Fibroblast of villous mesenchyme (primary cell): ENCODE measurements at places on chromosomes 3 and 15.
A peak's percentile ranks its signal among the peaks of the same experiment; 100 is the strongest.

GRCh38 chr3:137079571-137079970 lies 121.8 kb downstream of the IL20RB start:
- no peak for DNase-seq

- peak; percentile 49 for DNase-seq
Measured at GRCh38 chr15:40439960-40440742, 602 bp upstream of the BAHD1 start.

DNA sequence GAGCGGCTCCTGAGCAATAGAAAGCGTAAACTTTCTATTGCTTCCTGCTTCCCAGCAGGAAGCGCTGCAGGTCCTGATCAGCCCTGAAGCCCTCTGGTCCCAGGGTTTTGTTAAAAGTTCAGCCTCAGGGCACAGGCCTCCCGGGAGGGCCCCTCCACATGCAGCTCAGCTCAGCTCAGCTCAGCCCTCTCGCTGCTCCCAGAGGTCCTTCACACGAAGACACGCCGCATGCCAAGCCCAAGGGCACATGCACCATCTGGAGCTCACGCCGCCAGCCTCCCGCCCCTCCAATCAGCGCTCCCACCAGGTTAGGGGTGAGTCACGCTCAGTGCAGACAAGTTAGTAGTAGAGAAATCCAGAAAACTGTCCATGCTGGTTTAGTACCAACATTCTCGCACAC lies 12.7 kb downstream of the TKT start:
- peak; percentile 56 for DNase-seq

DNA sequence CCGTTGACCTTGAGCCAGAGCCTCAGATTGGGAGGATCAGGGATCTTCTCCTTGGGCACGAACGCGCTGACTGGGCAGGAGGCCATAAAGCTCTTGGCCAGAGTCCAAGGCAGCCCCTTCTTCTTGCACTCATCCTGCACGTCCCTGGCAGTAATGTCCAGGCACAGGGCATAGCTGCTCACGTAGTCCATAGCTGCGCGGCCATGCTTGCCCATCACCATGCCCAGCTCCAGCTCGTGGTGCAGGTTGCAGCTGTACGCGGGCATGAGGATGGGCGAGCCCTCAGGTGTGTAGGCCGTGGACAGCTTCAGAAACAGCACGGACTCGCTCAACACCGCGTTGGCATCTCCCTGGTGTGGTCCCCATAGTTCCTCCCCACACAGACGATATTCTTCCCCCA lies 17.9 kb upstream of the RPLP1 start:
- no peak for DNase-seq

DNA sequence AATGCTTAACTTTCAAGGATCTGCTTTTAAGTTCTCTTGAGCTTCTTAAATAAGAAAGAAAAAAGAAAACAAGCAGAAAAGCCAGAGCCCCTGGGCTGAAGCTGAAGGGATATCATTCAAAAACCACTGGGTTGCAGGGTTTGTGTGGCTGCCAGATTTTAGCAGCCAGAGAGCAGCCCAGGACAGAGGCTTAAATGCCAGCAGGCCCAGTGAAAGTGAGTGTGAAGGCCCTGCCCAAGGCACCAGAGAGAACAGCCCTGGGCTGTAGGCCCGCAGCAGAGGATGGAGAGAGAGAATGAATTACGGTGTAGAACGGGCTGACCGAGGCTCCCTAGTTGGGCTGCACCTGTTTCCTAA lies 106.3 kb upstream of the BOC start:
- no peak for DNase-seq

GRCh38 chr3:41207355-41207754 lies 8.1 kb downstream of the CTNNB1 start:
- no peak for DNase-seq

GRCh38 chr3:174094669-174095068 lies 697.1 kb downstream of the NLGN1 start:
- no peak for DNase-seq

- peak; percentile 42 for DNase-seq
Measured at GRCh38 chr3:118817748-118818165, 216.9 kb downstream of the IGSF11 start.

- DNase-seq, result no peak
Measured at GRCh38 chr15:40934457-40934856, 5.3 kb downstream of the DLL4 start.

DNA sequence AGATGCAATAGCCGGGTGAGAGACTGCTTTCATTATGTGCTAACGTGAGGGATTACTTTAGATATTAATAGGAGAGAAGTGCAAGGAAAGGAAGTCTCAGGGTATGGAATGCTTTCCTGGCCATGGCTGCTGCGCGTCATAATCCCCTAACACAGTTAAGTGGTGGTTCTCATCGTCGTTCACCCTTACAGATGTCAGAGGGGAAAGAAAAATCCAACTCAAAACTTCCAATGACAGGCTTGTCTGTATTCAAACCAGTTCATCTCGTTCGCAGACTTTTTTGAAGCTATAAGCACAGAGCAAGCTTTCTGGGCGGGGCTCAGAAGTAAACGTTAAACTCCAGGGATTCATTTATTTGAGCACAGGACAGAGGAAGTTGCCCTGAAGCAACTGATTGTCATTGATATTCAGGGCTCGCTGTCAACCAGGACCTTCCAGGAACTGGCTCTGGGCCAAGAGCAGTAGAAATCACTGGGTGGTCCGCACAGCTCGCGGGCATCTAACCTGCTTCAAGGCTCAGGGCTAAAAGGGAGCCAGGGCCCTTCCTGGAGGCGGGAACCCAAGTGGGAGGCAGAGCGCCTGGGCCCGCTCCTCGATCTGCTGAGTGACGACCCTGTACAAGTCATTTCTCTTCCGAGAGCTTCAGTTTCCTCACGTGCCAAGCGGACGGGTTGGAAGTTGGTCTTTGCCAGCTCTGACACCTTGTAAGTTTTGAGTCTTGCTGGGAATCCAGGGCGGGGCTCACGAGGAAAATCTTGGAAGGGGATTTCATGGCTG lies 1.1 kb upstream of the LPP start:
- DNase-seq, result peak; percentile 67

DNA sequence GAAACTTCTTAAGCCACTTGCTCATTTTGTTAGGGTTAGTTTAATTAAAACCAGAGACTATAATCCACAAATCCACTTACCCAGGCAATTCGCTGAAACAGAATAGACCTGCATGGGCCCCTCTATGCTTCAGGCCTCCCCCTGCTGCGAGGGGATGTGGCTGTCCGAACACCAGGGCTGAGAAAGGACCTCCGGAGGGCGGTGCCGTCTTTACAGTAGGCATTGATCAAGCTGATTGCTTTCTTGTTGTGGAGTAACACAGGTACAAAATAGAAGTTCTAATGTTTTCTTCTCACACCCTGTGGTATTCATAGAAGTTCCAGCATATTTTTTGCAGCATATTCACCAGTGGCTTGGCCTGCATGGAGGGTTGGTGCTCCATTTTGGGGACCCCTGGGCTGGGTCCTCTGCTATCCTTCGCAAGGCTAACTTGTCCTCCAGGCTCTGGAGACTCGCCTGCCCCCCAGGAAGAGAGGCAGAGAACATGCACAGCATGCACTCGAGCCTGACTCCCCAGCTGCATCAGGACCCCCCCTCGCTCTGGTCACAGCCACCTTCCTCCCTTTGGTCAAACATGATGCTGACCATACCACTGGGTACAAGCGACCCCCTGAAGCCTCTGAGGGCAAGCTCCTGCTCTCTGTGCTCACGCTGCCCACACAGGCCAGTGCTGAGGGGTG lies 55.3 kb downstream of the TPRA1 start:
- no peak for DNase-seq

- DNase-seq, result no peak
Measured at GRCh38 chr3:131048030-131048429, 21.4 kb downstream of the NEK11 start.

- DNase-seq, result no peak
Measured at GRCh38 chr3:10162185-10162584, 2.5 kb upstream of the IRAK2 start.

GRCh38 chr3:125236331-125236903 lies 23.9 kb upstream of the SLC12A8 start:
- DNase-seq, result peak; percentile 71

DNA sequence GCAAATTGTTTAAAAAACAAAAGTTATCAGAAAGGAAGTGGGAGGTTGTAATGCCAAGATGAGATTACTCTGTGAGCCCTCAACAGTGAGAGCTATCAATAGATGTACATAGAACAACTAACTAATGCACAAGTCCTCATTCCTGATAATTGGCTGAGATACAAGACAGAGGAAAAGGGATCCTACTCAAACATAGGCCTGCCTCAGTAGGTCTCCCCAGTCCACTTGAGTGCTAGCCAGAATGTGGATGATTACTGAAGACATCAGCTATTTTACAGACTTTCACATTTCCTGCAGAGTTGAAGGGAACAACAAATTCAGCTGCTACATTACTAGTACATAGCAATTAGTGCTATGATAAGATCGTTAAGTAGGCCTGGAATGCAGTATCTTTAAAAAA lies 981.9 kb downstream of the TUSC7 start:
- no peak for DNase-seq

DNA sequence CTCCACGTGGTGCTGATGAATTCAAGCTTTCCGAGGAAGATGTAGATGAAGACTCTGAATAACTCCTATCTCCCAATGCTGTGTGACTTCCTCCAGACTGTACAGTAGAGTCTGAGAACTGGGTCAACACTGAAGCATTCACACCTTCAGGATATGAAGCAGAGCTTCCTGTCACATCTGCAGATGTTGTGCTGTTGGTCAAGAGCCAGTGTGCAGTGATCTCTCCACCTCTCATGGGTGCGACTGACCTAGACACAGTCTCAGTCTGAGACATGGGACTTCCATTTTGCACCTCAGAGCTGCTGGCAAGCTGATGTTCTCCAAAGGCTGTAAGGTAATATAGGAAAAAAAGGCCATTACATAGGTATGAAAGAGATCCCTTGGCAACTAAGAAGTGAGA lies 36.5 kb downstream of the HEG1 start:
- no peak for DNase-seq

DNA sequence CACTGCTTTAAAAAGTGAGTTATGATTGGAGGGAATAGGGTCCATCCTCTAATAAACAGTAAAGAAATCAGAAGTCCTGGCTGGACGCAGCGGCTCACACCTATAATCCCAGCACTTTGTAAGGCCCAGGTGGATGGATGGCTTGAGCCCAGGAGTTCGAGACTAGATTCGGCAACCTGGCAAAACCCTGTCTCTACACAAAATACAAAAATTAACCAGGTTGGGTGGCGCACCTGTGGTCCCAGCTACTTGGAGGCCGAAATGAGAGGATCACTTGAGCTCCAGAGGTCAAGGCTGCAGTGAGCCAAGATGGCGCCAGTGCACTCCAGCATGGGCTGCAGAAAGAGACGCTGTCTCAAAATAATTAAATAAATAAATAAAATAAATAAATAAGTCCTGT lies 171.2 kb downstream of the POTEB3 start:
- DNase-seq, result no peak

GRCh38 chr15:85704720-85705429 lies 89.8 kb downstream of the KLHL25 start:
- peak; percentile 95 for DNase-seq

- peak; percentile 11 for DNase-seq
Measured at GRCh38 chr15:32690941-32691688, 26.7 kb upstream of the GREM1 start.

- peak; percentile 52 for DNase-seq
Measured at GRCh38 chr3:159189994-159190669, 388.3 kb downstream of the MFSD1 start.

DNA sequence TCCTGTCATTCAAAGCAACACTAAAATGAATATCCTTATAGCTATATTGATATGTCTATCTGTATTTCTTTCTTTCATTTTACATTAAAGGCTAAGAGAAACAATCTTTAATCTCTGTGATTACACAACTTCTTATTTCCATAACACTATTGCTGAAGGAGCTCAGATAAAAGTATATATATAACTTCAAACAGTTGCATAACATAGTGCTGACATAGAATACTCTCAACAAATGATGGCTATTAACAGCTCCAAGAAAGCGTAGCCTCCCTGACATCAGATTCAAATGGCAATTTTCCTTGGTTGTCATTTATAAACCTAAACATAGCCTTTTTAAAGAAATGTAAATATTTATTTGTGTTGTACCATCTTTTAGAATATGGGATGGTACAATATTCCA lies 116.6 kb upstream of the PTPRG start:
- no peak for DNase-seq

GRCh38 chr3:53846134-53846850 lies at the start of the genes CHDH and IL17RB:
CHDH (minus strand) TSS chr3:53846419; CDS start chr3:53824008, 22,411 bp downstream.
IL17RB (plus strand) TSS chr3:53846568; CDS start chr3:53846589, 21 bp downstream.
- no peak for DNase-seq

GRCh38 chr15:71538181-71538580 lies 272.2 kb upstream of the NR2E3 start:
- DNase-seq, result no peak

GRCh38 chr3:51390246-51391074 lies 625 bp upstream of the RBM15B start:
- no peak for DNase-seq

DNA sequence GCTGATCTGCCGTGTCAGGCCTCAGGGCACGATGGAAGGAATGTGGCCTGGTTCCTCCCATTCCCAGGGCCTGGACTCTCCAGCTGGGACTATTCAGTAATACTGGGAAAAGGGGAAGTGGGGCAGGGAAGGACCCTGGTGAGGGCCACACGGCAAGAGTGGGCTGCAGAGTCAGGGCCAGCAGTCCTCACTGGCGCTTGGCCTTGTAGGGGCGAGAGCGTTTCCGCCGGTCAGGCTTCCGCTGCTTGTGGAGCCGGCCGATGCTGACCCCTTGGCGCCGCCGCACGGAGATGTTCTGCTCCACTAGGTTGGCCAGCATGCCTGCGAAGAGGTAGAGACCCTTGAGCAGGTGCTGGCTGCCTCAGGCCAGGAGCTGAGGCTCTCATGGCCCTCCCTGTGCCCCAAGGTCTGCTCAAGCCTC lies 42.8 kb downstream of the SEMA3G start:
- no peak for DNase-seq

DNA sequence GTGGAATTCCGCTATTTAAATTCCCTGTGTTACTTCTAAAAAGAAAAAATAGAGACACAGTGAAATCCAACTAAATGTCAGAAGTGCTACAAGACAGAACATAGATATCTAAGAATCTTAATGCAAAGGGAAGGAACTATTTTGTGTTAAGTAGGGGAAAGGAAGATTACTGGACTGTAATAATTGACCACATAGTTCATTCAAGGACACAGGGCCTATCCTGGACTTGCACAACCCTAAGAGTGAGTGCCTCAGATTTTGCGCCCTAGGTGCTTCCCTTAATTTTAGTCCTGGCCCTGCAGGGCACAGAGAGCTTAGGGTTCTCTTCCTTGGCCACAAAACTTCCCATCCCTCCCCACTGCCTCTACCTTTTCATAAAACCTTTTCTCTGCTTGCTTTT lies 3.5 kb upstream of the IL20RB start:
- DNase-seq, result peak; percentile 88
